ENCODE measurements at places on chromosomes 16 and 17.

DNA sequence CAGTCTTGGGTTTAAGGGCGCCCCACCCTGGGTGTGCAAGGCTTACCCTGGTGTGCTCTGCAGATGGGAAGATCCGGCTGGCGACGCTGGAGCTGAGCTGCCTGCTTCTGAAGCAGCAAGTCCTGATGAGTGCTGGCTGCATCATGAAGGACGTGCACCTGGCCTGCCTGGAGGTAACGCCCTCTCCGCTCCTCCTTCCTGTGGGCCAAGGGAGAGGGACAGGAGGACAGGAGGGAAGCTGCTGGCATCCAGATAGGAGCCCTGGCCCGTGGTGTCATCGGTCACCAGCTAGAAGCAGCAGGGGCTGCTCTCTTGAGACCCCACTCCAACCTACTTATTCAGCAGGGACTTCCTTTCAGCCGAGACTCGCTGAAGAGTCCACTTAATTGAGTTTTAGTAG, 97.8 kb downstream of the CLEC16A start:
- DNase-seq, result no peak

- DNase-seq, result peak; percentile 22
Measured at GRCh38 chr17:31002047-31002446, 31.2 kb downstream of the RNF135 start.

GRCh38 chr17:29283961-29284360, 10.0 kb downstream of the NUFIP2 start:
- DNase-seq, result no peak

DNA sequence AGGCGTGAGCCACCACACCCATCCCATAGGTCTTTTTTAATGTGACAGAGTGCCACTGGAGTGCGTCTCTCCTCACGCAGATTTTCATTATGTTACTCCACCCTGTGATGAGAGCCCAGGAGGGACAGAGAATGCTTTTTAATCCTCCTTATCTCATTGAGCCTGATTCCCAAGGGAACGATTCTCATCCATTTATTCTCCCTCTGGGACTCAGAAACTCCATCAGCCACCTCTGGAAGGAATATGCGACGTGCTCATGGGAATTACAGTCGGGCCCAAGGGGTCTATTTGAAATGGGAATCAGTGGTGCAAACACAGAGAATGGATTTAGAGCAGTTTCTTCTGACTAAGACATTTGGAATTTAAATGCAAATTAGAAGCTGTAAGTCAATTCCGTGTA, 155.9 kb upstream of the HSBP1 start:
- DNase-seq, result no peak

DNA sequence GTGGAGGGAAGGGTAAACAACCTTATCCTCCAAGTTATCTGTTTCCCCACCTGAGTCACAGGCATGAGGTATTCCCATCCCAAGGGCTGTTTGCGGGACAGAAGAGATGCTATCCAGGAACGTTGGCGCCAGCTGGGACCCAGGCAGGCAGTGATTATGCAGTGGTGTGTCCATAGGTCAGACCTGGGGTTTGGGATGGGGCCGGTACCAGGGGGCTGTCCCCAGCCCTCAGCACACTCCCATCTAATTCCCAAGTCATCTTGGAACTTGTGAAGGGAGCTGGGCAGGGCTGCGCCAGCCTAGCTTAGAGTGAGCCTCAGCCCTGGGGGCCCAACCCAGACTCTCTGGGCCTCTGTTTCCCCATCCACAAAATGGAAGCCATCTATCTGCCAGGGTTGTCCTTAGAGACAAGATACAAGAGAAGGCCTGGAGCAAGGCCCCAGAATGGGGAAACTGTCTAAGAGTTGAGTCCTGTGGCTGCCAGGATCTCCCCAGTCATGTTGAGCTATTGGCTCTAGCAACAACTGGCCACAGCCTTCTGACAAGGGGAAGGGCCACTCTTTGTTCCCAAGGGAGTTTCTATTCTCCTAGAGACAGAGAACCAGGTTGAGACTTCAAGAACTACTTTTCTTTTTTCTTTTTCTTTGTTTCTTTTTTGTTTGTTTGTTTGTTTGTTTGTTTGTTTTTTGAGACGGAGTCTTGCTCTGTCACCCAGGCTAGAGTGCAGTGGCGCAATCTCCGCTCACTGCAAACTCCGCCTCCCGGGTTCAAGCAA, 9.8 kb upstream of the JUP start:
- DNase-seq, result no peak

DNA sequence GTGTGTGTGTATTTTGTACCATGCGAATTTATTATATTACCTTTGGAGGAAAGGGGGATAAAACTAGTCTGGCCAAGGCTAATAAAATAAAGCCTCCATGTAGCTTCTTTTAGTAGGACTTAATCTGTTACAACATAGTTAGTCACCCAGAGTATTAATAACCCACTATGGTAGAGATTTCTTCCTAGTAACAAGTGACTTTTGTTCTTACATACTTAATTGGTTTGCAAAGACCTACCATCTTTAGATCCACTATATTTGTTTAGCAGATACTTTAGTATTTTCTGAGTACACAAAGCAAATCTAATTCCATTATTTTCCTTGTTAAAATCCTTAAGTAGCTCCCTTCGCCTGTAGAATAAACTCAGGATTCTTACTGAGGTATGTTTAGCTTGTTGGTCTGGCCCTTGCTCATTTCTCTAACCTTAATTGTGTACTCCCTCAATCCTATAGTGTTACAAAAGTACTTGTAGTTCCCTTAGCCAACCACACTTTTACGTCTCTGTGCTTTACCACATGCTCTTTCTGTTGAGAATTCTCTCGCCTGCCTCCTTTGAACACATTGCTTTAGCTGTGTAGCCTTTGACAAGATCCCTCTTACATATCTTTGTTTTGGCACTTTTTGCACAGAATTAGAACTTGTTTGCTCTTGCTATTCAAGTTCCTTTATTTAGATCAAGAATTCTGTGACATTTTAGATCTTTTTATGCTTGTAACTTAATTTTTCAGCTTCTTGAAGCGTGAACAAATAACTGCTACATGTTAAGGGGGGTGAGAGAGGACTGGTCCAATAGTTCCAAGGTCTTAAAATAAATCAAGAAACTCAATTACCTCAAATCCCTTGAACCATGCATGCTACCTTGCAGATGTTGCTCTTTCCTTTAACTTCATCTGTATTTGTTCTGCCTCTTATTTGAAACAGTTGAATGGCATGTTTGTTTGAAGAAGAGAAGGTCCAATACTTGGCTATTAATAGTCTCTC, 23.8 kb downstream of the CLTC start:
- no peak for DNase-seq

DNA sequence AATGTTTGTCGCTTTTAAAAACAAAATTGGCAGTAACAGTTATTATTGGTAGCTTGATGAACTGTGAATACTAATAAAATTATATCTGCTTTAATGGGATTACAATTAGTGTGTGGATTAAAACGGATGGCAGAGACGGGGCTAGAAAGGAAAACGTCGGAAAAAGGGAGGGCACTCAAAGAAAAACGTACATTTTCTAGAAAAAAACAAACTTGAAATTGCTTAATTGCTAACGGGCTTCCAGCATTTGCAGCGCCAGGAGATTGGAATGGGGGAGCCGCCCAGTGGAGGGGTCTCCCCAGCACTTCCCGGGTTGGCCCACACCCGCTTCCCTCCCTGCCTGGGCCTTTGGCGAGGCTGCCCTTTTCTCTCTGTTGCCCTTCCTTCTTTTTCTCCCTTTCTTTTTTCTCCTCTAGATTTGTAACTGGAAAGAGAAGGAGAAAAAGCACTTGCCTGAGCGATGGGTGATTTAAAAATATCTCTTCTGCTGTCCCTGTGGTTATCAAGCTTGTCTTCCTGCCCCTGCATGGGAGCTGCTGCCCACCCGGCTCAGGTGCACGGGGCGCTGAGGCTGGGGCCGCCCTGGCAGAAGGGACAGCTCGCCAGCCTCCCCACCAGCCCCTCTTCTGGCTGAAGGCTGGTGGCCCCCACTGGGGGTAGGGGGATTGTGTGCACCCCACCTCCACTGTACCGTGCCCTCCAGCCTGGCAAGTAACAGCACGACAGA, 5.9 kb downstream of the BAHCC1 start:
- DNase-seq, result no peak

- no peak for DNase-seq
Measured at GRCh38 chr16:54846766-54847165, 83.9 kb upstream of the IRX5 start.

DNA sequence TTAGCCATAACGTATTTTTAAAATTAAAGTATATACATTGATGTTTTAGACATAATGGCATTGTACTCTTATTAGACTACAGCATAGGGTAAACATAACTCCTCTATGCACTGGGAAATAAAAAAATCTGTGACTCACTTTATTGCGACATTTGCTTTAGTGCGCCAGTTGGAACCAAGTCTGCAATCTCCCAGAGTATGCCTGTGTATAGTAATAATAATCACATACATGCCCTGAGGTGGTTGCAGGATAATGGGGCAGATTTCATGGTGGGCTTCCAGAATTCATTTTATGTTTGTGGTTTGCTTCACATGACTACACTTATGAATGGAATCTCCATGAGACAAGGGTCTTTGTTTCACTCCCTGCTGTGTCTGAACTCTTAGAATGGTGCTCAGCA, 66.9 kb upstream of the N4BP1 start:
- no peak for DNase-seq

DNA sequence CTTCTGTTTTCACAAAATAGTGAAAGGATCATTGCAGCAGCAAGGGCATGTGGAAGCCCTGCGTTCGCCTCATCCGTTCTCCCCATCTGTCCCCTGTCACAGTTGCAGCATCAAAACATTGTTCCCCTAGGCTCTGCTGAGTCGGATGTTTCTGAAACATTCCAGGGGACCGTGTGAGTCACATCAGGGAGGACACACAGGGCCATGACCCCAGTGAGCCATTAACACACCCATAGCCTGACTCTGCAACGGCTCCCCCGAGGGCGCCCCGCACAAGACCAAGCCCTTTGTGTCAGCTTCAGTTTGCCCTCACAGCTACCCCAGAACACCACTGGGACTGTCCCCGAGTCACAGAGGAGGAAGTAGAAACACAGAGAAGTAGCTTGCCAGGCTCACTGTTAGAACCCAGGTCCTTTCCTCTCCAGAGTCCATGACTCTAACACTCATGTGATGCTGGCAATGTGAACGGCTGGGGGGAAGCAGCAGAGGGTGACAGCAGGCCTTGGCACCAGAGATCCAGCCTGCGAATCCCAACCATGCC, 63.3 kb upstream of the HSBP1 start:
- DNase-seq, result no peak
